ENCODE measurements at places on chromosomes 12 and 14. TPM values are rescaled to one million over a fixed set of nuclear protein-coding genes. Genes with fewer than 3 reads are reported as not detected.

DNA sequence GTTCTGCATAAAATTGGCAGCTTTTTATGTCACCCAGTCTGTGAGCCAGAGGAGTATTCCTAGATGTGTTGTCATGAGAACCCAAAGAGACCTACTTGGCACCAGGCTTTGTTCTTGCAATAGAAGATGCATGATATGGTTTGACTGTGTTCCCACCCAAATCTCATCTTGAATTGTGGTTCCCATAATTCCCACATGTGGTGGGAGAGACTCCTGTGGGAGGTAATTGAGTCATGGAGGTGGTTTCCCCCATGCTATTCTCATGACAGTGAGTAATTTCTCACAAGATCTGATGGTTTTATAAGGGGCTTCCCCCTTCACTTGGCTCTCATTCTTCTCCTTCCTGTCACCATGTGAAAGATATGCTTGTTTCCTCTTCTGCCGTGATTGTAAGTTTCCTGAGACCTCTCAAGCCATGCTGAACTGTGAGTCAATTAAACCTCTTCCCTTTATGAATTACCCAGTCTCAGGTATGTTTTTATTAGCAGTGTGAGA is 572.0 kb upstream of the ATP2B1 start:
- DNase-seq: no peak

- DNase-seq: no peak
Measured at GRCh38 chr12:122072031-122072970, 6.3 kb upstream of the MLXIP start.

- DNase-seq: no peak
Measured at GRCh38 chr12:128825835-128826234, 2.1 kb upstream of the SLC15A4 start.

DNA sequence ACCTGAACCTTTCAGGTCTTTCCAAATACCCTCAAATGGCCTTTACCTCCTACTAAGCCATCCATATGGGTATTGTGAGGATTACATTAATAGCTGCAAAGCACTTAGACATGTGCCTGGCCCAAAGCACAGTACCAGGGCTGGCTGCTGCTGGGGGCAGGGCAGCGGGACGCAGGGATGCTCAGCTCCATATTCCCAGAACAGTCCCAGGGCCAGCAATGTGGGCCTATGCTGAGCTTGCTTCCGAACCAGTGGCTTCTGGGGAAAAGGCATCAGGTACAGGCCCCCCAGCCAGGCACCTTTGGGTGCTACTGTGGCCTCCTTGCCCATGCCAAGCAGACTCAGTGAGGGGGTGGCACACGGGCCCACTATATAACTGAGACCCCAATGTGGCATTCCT is 10.4 kb downstream of the ACTN1 start:
- DNase-seq: no peak

DNA sequence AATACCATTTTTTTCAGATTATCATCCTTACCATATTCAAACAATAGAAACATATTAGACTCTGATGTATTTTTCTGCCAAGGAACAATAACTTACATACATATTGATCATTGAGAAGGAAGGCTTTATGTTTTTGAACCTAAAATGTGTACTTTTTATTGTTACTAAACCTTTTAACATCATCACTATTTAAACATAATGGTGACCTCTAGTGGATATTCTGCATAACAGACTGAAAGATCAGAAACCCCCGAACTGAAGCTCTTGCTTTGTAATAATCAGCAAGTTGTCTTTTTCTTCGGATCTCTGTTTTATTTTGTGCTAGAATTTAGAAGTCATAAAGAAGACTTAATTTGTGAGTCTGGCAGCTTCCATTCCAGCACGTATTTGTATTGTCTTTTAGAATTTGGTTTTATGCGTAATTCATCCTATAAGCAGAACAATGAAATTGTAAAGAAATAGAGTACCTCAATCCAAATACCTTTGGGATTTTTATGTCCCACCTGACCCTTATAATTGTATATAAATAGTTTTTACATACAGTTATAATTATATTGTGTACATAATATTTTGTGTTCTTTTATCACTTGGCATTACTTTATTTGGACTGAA is 125.9 kb upstream of the ATF1 start:
- peak; percentile 50 for DNase-seq

GRCh38 chr12:93667672-93668071 is 9.5 kb upstream of the CRADD start:
- DNase-seq: no peak

DNA sequence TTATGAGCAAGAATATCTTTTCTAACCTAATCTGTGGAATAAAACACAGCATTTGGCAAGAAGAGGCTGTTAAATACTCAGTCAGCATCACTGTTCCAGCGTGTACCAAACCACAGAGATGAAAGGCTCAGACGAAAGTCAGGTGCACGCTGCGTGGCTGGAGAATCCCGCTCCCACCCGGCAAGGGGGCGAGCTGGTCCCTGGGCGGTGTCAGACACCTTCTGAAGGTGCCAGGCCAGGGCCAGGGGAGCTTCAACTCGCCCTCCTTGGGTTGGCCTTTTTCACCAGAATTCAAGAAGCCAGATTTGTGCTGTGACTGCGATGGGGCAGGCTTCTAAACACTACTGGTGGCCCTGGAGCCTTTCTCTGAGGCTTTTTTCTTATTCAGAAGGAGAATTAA is 73.1 kb downstream of the WDR20 start:
- no peak for DNase-seq

Gene P2RX7
- 0.45 TPM for polyA plus RNA-seq

Gene SLC7A8
- 210 TPM for polyA plus RNA-seq

Gene SLCO1C1
- polyA plus RNA-seq: 0.39 TPM

Gene DEPDC4
- polyA plus RNA-seq: 1.1 TPM

Gene LALBA
- not detected for polyA plus RNA-seq
